ENCODE measurements at places on chromosomes 6 and 20.

GRCh38 chr6:111114087-111114443, 26.8 kb downstream of the SLC16A10 start:
- no peak for DNase-seq

DNA sequence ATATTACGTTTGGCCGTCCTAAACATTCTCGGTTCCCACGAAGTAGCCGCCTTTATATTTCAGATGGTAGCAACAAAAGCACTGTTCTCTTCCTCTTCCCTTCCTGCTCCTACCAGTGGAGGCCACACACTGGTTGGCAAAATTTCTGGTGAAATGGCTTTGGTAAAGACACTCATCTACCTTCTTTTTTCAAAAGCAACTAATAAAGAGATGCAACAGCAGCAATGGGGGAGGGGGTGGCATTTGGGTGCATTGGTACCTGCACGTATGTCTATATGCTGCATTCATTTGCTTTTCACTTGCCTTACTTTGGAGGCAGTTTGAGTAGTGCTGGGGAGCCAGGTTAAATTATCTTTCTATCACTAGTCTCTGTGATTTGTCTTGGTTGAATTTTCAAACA, 6.0 kb downstream of the POU3F2 start:
- no peak for DNase-seq

GRCh38 chr20:53903652-53903987, 166.8 kb downstream of the BCAS1 start:
- no peak for DNase-seq

DNA sequence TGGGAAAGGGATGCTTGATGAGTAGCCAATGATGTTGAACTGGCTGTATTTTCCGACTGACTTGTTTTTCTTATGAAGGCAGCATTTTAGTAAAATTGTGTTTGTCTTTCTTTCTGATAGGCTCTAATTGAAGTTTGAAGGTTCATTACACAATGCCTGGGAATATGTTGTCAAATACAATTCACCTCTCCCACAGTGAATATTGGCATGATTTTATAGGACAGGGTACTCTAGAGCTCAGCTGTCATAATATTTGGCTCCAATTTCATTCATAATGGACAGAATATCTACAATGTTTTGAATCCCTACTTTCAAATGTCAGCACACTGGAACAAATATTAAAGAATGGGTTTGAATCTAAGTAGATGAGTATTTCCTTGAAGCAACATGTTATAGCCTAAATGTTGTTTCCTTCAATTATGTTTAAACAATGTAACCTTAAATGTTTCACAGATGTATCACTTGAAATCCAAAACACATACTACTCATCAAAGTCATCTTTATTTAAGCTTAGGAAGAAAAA, 81.4 kb downstream of the LAMA2 start:
- DNase-seq, result no peak

GRCh38 chr6:7467007-7467897, 74.2 kb upstream of the DSP start:
- DNase-seq, result peak; percentile 43

DNA sequence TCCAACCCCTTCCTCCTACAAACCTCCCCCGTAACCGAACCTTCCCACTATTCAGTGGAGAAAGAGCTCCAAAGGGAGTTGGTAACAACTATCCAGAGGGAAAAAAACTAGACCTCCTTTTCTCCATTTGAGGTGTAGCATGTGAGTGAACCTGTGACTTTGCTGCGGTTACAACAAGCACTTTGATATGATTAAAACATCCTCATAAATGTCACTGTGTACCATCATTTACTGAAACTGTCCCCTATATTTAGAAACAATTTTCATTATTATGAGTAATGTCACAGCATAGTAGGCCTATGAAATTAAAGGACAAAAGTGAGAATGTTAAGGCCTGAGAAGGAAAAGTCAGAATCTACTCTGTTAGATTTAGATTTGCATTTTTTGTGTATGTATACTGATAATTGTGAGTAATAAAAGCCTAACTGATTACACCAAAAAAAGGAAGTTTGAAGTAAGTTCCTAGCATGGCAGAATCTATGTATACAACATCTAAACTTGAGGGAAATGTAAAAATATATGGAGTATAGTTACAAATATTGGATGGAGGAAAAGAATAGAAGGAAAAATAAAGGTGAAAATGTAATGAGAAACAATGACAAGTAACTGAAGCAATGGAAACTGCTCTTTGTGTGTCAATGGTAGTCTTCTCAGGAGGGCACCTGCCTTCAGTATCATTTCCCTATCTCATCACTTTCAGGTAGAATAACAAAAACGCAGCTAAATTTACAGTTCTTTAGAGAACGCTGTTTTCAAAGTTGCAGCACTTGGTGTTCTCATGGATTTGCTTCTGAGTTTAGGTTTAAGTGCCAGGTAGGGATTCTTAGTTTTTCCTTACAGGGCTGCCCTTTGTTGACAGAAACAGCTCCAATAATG, 145.9 kb downstream of the IMPG1 start:
- no peak for DNase-seq

All from retinal pigment epithelial cell (primary cell).